ENCODE measurements at places on chromosomes 16 and 17.

DNA sequence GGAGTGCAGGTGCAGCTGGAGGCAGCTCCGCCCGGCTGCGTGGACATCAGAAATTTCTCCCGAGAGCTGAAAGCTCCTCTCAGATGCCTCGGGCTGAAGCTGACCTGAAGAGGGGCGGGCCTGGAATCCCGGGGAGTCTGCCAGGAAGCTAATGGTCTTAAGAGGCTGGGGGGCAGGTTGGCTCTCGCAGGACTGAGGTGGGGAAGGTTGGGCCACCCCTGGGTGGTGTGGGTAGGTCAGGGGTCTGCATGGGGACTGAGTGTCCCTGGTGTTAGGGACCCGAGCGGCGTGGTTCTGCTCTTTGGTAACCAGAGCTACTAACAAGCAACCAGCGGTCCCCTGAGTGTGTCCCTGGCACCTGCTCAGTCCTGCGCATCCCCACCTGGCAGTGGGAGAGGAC is 3.5 kb downstream of the CHMP6 start:
- DNase-seq, result no peak

DNA sequence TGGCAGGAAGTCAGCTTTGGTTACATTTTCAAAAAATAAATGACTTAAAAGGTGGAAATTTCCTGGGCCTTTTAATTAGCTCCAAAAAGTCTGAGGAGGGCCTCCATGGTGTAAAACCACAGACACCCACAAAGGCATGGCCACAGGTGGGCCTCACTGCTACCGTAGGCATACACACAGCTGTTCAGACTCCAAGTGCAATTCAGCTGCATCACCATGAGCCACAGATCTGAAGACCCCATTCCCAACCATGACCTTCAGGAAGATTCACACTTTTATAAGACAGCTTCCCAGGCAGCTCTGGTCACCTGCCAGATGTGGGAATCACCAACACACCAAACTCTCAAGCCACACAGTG is 20.6 kb downstream of the CSNK2A2 start:
- no peak for DNase-seq

- DNase-seq, result no peak
Measured at GRCh38 chr17:33086041-33086440, 94.4 kb downstream of the SPACA3 start.

GRCh38 chr17:12877953-12878669 is 88.8 kb downstream of the ARHGAP44 start:
- no peak for DNase-seq

Measured in fibroblast of skin of back (primary cell).